ENCODE measurements at places on chromosomes 13 and 19.

GRCh38 chr13:109336730-109337129 lies 449.7 kb downstream of the IRS2 start:
- no peaks in the 10 kb centered on the region for H3K27me3 ChIP-seq
- no peak overlapping the region for H3K27ac ChIP-seq
- H3K4me3 ChIP-seq, result no peak overlapping the region
- DNase-seq, result no peak
- no peaks in the 10 kb centered on the region for H3K4me1 ChIP-seq
- no peaks in the 10 kb centered on the region for H3K36me3 ChIP-seq

DNA sequence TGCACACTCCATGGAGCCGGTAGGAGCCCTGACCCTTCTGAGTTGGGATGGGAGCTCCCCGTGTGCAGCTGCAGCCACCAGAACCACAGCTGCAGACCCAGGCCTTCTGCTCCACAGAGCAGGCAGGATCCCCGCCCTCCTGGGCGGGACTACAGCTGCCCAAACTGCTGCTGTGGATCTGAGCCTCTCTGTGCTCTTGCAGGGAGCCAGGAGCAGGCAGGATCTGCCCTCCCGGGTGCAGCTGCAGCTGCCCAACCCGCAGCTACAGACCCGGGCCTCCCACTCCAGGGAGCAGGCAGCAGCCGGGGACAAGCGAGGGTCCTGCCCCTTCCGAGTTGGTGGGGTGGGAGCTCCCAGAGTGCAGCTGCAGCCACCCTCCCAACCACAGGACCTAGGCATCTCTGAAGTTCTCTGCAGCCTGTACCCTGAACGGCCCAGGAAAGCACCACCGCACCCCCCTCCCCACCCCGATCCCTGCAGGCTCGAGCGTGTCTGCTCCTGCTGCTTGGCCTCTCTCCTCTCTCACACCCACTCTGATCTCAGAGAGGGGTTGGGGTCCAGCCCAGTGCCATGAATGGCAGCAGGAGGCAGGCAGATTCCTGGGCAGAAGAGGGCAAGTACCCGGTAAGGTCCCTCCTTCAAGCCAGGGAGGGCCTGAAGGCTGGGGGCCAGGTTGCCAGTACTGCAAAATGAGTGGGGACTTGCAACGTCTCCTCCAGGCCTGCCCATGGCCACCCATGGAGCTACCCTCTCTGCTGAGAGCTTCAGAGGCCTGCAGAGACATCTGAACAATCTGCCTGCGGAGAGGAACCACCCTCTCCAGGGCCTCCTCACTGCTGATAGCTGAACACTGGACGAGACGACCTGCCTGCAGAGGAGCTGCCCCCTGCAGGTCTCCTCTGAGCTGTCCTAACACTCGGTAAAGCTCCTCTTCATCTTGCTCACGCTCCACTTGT lies 16.4 kb upstream of the EMP3 start:
- H3K4me1 ChIP-seq, result peaks cover 23% of the 10 kb centered on the region
- no peaks in the 10 kb centered on the region for H3K36me3 ChIP-seq
- no peaks in the 10 kb centered on the region for H3K27me3 ChIP-seq
- no peak overlapping the region for H3K4me3 ChIP-seq

- no peaks in the 10 kb centered on the region for H3K27me3 ChIP-seq
- no peak for DNase-seq
- no peaks in the 10 kb centered on the region for H3K36me3 ChIP-seq
- H3K4me3 ChIP-seq, result no peak overlapping the region
- H3K27ac ChIP-seq, result no peak overlapping the region
- no peaks in the 10 kb centered on the region for H3K4me1 ChIP-seq
Measured at GRCh38 chr13:39916330-39916729, 260.9 kb downstream of the COG6 start.

- no peaks in the 10 kb centered on the region for H3K27me3 ChIP-seq
- peaks cover 32% of the 10 kb centered on the region for H3K4me1 ChIP-seq
- no peaks in the 10 kb centered on the region for H3K36me3 ChIP-seq
- H3K4me3 ChIP-seq, result peak within 1 kb of the TSS; percentile 79
- peak within 1 kb of the TSS; percentile 50 for H3K27ac ChIP-seq
Measured at GRCh38 chr19:45498411-45499195, at the start of gene PPM1N. PPM1N (plus strand) TSS chr19:45498443; CDS start chr19:45498473, 30 bp downstream.

GRCh38 chr19:28208745-28209144 lies 1004.2 kb downstream of the UQCRFS1 start:
- H3K27ac ChIP-seq, result no peak overlapping the region
- DNase-seq, result no peak
- no peaks in the 10 kb centered on the region for H3K36me3 ChIP-seq
- H3K4me1 ChIP-seq, result no peaks in the 10 kb centered on the region
- no peak overlapping the region for H3K4me3 ChIP-seq
- H3K27me3 ChIP-seq, result no peaks in the 10 kb centered on the region

- H3K36me3 ChIP-seq, result no peaks in the 10 kb centered on the region
- H3K27ac ChIP-seq, result no peak overlapping the region
- H3K27me3 ChIP-seq, result no peaks in the 10 kb centered on the region
Measured at GRCh38 chr19:55584871-55585270, 4.2 kb upstream of the ZNF579 start.

DNA sequence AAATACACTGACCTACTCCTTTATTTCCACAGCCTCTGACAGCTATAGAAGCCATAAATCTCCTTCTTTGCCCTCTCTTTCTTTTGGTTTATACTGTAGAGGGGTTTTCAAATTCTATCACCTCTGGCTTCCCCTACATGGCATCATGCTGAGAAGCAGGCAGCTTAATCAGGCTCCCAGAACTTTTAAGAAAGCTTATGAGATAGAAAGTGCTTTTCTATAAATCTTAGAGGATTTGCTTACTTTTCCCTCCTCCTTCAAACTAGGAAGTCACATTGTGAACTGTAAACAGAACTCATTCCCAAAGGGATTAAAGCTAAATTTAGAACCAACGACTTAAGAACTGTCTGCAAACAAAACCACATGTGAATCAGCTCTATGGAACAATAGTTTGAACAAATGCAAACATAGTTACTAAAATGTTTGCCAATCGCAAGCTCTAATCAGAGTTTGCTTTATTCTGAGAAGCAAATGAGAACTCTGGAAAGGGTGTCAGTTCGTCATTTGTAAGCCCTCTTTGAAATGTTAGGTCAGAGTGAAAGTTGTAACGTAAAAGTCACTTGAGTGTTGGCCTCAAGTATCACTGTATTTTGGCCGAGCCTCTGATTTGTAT lies 344.1 kb downstream of the RFC3 start:
- DNase-seq, result no peak
- no peaks in the 10 kb centered on the region for H3K36me3 ChIP-seq
- H3K27me3 ChIP-seq, result no peaks in the 10 kb centered on the region
- peak overlapping the region; percentile 33 for H3K4me3 ChIP-seq
- no peak overlapping the region for H3K27ac ChIP-seq

- H3K4me1 ChIP-seq, result peaks cover 13% of the 10 kb centered on the region
- no peaks in the 10 kb centered on the region for H3K36me3 ChIP-seq
- peak within 1 kb of the TSS; percentile 39 for H3K4me3 ChIP-seq
- DNase-seq, result peak; percentile 50
Measured at GRCh38 chr13:49627831-49628652, at the start of gene ARL11. ARL11 (plus strand) TSS chr13:49628507; CDS start chr13:49630448, 1,941 bp downstream.

DNA sequence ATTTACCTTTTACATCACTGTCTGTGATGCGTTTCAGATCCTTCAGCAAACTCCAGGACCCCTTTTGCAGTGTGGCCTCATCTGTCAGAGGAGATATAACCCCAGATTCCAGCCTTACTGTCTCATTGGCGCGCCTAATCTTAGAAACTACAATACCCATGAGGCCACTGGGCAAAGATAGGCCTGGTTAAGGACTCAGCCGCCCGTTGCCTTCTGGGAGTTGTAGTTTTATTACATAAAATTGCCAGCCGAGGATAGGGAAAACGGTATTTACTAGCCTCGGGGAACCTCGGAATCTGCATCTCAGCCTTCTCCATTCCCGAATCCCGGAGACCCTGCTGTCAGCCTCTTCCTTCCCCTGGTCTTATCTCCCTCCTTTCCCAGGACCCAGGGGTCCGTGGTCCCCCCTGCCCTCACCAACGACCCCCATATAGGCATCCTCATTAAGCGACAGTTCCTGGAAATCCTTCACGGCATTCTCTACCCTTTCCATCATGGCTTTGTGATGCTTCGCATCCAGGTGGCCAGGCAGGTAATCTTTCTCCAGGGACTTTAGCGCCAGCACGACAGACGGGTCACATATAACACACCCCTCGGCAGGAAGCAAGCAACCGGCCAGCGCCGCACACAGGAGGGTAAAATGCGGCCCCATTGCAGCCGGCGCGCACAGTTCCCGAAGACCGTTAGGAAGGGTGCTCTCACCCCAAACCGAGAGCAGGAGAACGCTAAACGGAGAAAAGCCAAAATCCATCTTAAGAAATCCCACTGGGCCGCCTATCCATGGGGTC lies 1.3 kb downstream of the IZUMO1 start:
- DNase-seq, result no peak
- H3K27ac ChIP-seq, result no peak overlapping the region
- H3K36me3 ChIP-seq, result no peaks in the 10 kb centered on the region
- H3K27me3 ChIP-seq, result no peaks in the 10 kb centered on the region
- H3K4me1 ChIP-seq, result peaks cover 30% of the 10 kb centered on the region
- H3K4me3 ChIP-seq, result no peak overlapping the region

DNA sequence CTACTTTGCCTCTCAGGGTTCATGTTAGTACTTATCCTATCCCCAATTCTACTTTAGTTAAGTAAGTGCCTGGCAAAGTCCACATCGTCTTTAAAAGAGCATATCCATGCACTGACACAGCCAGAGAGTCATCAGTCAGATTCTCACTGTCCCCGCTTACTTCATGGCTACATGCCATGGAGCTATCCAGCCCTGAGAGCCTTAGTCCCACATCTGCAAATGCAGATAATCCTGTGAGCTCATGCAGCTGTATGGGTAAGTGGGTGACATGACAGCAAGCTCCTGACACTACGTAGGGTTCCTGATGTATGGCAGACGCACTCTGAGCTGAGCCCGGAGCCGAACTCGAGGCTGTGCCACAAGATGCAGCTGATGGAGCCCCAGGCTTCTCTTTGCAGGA lies 661.5 kb downstream of the LIG4 start:
- no peak overlapping the region for H3K27ac ChIP-seq
- DNase-seq, result no peak

DNA sequence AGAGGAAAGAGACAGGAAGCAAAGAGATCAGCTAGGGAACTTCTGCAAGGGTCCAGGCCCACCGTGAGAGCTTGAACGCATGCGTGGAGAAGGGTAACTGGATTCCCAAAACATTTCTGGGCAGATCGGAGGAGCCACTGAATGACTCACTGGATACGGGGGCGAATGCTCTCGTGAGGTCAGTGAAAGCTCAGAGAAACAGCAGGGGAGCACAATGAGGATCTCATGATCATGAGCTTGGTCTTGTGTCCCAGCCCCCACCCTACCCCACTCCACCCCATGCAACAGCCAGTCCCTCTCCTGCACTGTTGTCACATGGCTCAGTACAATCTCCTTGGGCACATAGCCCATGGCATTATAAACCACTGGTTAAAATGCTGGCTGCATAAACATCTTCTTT lies 40.6 kb downstream of the DCLK1 start:
- H3K27ac ChIP-seq, result no peak overlapping the region
- no peaks in the 10 kb centered on the region for H3K36me3 ChIP-seq
- H3K4me1 ChIP-seq, result no peaks in the 10 kb centered on the region
- no peak overlapping the region for H3K4me3 ChIP-seq

DNA sequence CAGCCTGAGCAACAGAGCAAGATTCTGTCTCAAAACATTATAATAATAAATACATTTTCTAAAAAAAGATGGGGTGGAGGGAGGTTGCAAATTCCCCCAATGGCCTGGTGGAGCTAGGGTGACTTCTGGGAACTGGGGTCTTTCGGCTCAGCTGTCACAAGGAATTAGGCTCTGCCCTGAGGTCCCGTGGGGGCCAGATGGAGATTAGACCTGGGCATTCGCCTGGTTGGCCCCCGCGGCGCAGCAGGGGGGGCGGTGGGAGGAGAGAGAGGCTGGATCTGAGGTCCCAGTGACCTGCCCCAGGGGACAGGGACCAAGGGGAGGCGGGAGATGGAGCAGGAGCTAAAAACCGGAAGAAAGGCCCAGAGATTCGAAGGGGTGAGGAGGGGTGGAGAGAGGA lies 14.8 kb downstream of the FUT6 start:
- DNase-seq, result no peak
- H3K27ac ChIP-seq, result no peak overlapping the region
- no peaks in the 10 kb centered on the region for H3K36me3 ChIP-seq
- H3K27me3 ChIP-seq, result no peaks in the 10 kb centered on the region

DNA sequence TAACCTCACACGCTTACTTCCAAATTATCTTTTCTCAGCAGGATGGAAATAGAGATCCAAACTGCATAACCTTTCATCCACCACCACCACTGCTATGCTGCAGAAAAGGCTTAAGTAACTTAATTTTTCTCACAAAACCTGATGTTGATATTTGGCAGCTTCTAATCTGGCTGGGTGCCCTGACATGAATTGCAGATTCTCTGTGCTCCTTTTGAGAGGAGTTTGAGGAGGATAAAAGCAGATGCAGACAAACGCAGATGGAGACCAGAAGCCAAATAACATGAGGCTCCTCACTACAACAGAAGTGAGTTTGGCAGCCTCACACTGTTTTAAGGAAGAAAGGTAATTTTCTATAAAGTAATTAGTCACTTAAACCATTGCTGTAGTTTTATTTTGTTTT lies 646.2 kb upstream of the ATXN8OS start:
- DNase-seq, result no peak
- no peaks in the 10 kb centered on the region for H3K36me3 ChIP-seq
- H3K27me3 ChIP-seq, result no peaks in the 10 kb centered on the region

DNA sequence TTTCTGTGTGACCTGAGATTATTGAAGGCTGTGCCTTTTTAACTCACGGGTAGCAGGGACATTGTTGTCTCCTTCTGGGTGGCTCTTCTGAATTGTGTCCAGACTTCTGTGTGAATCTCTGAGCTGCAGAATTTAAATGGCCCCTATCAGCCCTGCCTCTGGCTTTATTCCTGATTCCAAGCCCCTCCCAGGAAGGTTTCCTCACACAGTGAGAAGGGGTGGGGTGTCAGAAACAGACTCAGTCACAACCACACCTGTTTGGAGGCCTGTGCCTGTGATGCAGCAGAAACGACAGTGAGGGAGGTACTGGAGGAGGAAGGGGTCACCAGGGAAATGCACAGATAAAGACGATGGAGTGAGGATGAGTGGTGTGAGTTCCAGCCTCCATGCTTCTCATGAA lies at the start of gene CLC:
TSS of gene CLC (minus strand) at position 139 of the 400 bp plus-strand sequence. CDS start at position 62, 77 bp downstream.
- H3K27me3 ChIP-seq, result peaks cover 9% of the 10 kb centered on the region
- H3K4me3 ChIP-seq, result no peak within 1 kb of the TSS
- no peak within 1 kb of the TSS for H3K27ac ChIP-seq
- DNase-seq, result no peak
- no peaks in the 10 kb centered on the region for H3K4me1 ChIP-seq

DNA sequence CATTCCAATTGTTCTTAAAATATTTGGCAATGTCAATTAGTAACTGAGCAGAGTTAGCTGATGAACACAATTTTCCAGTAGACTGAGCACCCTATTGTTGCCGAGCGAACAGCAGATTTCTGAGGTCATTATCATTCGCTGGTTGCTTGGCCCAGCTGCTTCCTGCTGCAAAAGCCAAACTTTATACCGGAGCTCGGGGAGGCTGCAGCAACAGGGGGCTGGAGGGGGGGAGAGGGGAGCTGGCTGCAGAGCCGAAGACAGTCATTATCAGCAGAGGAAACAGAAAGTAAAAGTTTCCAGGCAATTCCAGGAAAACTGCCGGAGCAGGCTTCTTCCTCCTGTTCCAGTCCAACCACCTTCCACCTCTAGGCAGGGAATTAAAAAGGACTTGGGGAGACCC lies 77.9 kb downstream of the ZNF536 start:
- no peaks in the 10 kb centered on the region for H3K27me3 ChIP-seq
- peak overlapping the region; percentile 44 for H3K27ac ChIP-seq
- peaks cover 26% of the 10 kb centered on the region for H3K4me1 ChIP-seq
- H3K36me3 ChIP-seq, result no peaks in the 10 kb centered on the region
- H3K4me3 ChIP-seq, result peak overlapping the region; percentile 61

- peaks cover 13% of the 10 kb centered on the region for H3K4me1 ChIP-seq
- peak overlapping the region; percentile 79 for H3K27ac ChIP-seq
- peak overlapping the region; percentile 28 for H3K4me3 ChIP-seq
- H3K27me3 ChIP-seq, result peaks cover 12% of the 10 kb centered on the region
Measured at GRCh38 chr19:40570313-40571004, 6.2 kb upstream of the SHKBP1 start.
